Stimulated activated CD4-positive, alpha-beta T cell treated with anti-CD3 and anti-CD28 coated beads, Interleukin-1b, Interleukin-23, amount 100 ng/mL, for 1 hour (primary cell): ENCODE measurements at places on chromosomes 3 and 15.

GRCh38 chr3:32995098-32995497 is 43.7 kb downstream of the CCR4 start:
- DNase-seq: no peak

- no peak for DNase-seq
Measured at GRCh38 chr15:99169769-99170311, 65.0 kb downstream of the SYNM start.

DNA sequence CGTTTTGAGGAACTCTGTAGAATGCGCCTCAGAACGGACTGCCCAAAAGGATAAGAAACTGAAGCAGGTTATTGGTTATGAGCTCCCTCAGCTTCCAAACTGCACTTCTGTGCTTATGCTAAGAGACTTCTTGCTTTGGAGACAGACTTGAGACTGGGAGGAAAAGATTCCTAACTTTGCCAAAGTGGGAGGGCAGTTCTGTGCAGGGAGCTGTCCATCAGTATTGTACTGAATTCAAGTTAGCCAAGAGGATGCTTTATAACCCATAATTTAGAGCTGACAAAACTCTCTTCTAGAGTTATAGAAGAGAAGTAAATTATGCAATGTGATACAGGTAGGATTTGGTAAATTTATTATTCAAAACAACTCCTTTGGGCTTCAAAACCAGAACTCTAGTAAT is 519.8 kb upstream of the GBE1 start:
- DNase-seq: no peak

GRCh38 chr3:78794431-78794830 is 973.4 kb downstream of the ROBO1 start:
- no peak for DNase-seq

- no peak for DNase-seq
Measured at GRCh38 chr15:71443538-71443937, 328.3 kb downstream of the THSD4 start.

DNA sequence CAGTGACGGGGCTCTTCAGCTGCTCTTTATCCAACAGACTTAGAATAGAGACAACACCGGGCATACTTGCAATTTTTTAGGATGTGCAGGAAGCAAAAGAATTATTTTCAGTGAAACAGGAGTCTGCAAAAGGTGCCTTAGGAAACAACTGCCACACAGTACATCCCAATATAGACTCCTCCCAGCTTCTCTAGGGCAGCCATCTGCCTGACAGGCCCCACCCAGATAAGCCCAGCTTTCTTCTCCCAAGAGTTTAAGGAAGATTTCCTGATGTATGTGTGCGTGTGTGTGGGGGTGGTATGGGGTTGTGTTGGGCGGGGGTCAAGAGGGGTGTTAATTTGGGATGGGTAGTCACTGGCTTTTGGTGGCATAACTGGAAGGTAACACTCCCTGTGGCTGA is 21.5 kb downstream of the MAP2K1 start:
- no peak for DNase-seq

- DNase-seq: no peak
Measured at GRCh38 chr15:55289011-55289745, 435 bp downstream of the RAB27A start.

DNA sequence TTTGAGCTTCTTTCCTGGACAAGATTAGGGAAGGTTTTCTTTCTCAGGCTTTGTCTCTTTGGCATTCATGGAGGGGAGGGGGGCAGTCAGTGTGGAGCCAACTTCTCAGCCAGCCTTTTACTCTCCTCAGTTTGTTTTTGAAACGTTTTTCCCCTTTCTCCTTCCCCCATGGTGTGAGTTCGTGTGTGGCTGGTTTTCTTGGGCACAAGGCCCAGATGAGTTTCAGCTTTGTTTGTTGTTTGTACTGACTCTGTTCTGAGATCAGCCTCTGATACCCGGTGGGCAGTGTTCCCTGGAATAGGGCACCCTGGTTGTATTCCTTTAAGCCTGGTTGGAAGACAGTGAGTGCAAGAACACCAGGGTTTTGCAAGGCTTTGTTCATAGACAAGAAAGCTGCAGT is 168.2 kb upstream of the RARB start:
- DNase-seq: no peak

DNA sequence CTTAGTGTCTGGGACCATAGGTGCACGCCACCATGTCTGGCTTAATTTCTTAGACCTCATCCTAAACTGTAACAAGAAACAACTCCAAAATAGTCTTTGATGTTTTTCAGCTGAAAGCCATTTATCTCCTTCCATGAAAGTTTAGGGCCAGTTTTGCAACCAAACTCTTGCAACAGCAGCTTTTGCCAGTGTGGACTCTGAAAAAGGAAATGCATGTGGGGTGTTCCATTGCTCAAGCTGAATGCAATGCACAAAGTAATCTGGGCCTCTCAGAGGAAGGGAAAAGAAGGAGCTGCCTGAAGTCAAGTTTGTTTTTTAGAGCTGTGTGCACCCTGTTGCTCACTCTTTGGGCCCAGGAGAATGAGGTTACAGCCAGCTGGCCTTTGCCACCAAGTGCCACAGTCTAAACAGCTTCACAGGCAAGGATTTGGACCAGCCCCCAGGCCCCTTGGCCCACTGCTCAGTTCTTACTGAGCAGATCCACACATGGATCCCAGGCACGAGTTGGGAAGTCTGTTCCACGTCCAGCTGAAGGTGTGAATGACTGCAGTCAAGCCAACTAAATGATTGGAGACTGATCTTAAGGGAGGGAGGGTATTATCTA is 212.3 kb upstream of the LRRFIP2 start:
- no peak for DNase-seq

- DNase-seq: no peak
Measured at GRCh38 chr3:106963442-106963841, 413.8 kb upstream of the CCDC54 start.

GRCh38 chr15:52734329-52734728 is 55.1 kb upstream of the ATOSA start:
- no peak for DNase-seq
